ENCODE measurements at places on chromosomes 11 and 22.

GRCh38 chr11:44968510-44968909 is 17.8 kb upstream of the TP53I11 start:
- no peak for DNase-seq

DNA sequence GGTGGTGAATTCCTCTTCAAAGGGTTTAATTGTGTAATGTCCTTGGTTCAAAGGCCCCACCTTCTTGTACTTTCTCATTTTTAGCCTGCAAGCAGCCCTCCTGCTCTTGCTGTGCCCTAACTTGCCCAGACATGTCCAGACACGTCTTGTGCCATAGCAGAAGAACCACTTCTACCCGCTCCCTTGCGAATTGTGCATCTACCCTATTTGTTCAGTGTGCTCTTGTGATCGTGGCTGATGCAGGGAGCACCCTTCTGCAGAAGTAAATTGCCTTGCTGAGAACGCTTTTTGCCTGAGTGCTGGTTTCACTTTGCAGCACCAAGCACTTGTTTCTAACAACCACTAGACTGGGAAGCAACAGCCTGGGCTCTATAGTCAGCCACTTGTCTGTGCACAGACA is 249.4 kb downstream of the SBF2 start:
- DNase-seq: no peak

GRCh38 chr11:124886978-124887666 is 10.5 kb downstream of the ROBO4 start:
- peak; percentile 23 for DNase-seq

DNA sequence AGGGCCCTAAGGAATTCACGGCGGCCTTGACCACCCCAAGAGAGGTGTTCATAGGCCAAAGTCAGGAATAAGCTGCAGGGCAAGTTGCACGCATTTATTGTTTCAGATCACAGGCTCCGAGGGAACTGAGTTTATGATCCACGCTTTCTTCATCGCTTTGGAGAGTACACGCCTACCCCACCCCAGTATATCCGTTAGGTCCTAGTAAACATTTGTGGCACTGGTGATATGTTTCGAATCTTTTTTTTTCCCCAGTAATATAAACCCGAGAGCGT is 805 bp downstream of the GANAB start:
- DNase-seq: no peak

DNA sequence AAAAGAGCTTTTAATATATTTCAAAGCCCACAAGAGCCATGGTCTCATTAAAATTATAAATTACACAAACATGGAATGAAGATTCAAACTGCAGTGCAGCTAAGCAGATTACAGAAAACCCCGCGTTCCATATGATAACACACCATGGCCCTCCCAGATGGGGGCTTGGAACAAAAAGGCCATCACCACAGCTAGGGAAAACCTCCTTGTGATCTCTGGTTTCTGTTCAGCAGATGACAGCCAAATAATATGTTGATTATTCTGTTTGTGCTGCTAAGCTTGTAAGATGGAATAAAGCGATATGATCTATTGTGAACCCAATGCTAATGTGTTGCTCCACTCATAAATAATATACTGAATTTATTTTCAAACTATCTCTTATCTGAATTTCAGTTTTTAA is 28.5 kb downstream of the IMMP1L start:
- no peak for DNase-seq

GRCh38 chr22:32760815-32761214 is 40.7 kb upstream of the TIMP3 start:
- no peak for DNase-seq

- DNase-seq: no peak
These were observed 11.0 kb upstream of the CWF19L2 start for GRCh38 chr11:107468596-107468995.

- DNase-seq: no peak
These were observed 1.1 kb downstream of the SYT7 start for GRCh38 chr11:61579676-61580270.

DNA sequence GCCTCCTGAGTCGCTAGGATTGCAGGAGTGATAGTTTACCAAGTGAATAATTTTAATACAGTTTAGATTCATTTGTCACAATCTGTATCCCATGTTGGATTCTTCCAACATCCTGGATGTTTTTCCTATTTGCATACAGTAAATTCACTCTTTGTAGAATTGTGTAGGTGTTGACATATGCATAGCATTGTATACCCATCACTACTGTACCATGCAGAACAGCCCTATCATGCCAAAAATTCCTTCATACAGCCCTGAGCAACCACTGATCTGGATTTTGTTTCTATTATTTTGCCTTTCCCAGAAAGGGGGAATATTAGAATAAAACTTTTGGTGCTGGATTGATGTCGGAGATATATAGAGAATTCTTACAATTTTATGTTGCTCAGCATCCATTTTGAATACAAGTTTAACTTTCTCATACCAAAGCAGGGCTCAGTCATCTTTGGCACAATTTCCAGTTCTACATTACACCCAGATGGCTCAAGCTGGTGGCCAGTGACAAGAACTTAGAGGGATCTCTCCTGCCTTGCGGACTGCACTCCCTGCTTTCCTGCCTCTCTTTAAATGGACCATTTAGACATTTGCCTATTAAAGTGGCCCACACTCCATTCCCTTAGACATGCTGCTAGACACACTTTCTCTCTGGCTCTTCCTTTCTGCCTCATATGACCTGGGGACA is 45.4 kb upstream of the CFAP300 start:
- no peak for DNase-seq

GRCh38 chr11:132057266-132057665 is 686.9 kb downstream of the NTM start:
- DNase-seq: no peak

- no peak for DNase-seq
These were observed 136.4 kb downstream of the CCDC81 start for GRCh38 chr11:86511086-86511551.

- no peak for DNase-seq
These were observed 192.5 kb upstream of the SNX19 start for GRCh38 chr11:131108760-131109159.

- no peak for DNase-seq
These were observed 17.2 kb downstream of the LINC01488 start for GRCh38 chr11:69498614-69499175.

GRCh38 chr11:77361184-77361583 is 59.7 kb upstream of the GDPD4 start:
- no peak for DNase-seq

GRCh38 chr11:126519764-126520734 is 164.6 kb downstream of the ST3GAL4 start:
- no peak for DNase-seq

DNA sequence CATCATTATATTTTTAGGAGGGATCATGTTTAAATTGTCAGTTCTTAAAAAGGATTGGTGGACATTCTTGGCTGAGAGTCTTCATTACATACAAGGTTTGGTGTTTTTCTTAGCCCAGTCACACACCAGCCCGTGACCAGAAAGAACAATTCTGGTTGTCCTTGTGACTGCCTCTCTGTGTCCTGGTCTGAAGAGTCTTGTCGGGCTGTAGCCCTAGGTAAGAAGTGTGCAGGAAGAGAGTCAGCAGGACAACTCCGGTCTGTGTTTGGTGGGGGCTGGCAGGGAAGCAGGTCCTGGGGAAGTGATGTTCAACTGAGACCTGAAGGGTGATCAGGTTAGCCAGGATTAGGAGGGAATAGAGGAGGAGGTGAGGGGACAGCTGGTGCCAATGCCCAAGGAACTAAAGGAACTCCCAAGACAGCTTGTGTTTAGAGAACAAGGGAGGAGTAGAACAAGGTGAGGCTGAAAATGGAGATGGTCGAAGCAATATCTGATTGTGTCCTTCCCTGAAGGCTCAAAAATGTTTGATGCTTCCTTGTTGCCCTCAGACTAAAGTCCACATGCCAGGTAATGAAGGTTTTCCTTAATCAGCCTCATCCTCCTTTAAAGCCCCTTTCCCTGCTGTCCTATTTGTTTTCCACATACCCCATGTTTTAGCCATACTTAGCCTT is 65.3 kb upstream of the ADORA2A start:
- no peak for DNase-seq

All from activated CD8-positive, alpha-beta memory T cell treated with anti-CD3 and anti-CD28 coated beads, Interleukin-2, amount 50 U/mL, for 48 hours (primary cell).